ENCODE measurements at places on chromosomes 6 and 20.

DNA sequence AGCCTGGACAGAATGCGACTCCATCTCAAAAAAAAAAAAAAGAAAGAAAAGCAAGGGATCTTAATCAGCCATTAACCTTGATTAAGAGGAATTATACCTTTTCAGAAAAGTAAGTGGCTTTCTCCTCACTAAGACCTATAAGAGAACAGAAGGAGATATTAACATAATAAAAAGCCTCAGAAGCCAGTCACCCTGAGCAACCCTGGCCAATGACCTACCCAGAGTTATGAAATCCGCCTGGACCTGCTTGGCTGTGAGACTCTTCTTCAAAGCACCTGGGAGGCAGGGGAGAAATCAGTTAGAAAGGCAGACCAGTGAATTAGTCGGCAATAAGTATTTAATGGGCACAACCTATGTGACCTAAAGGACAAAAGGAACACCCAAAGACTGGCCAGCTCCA, 32.7 kb upstream of the C20orf203 start:
- no peak for DNase-seq

- DNase-seq = no peak
Measured at GRCh38 chr6:15090745-15091384, 155.0 kb upstream of the JARID2 start.

DNA sequence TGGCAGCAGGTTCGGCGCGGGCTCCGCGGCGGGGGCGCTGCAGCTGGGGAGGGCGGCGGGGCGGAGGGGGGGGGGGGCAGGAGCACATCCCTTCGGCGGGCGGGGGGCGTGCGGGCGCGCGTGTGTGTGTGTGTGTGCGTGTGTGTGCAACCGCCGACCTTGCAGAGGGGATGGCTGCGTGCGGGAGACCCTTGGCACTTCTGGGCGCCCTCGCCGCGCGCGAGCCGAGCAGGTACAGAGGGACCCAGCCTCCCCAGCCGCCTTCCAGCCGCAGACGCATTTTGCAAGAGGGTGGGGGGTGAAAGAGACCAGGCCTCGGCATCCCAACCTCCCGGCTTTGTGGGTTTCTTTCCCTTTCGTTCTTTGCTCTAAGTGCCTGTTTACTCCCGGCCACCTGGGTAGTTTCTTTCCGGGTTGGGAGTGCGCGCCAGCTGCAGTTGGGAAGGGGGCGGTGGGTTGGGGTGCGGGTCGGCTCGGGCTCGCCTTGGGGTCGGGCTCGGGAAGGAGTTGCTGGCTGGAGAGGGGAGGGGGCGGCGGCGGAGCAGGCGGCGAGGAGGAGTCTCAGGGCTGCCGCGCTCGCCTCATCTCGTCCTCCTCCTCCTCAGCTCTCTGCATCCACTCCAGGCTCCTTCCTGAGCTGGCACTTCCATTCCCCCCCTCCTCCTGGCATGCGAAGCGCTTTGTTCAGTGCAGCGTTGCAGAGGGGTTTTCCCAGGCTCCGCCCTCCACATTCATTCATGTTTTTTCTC, 620 bp downstream of the HIVEP1 start:
- no peak for DNase-seq

DNA sequence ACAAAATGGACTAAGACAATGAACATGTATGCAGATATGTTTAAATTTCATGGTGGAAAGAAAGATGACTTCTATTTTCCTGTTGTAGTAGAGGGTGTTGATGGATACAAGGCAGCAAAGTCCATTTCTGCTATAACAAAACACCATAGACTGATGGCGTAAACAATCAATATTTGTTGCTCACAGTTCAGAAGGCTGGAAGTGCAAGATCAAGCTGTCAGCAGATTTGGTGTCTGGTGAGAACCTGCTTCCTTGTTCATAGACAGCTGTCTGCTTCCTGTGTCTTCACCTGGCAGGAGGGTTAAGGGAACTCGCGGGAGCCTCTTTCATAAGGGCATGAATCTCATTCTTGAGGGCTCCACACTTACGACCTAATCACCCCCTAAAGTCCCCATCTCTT, 83.0 kb upstream of the ELOVL5 start:
- no peak for DNase-seq

DNA sequence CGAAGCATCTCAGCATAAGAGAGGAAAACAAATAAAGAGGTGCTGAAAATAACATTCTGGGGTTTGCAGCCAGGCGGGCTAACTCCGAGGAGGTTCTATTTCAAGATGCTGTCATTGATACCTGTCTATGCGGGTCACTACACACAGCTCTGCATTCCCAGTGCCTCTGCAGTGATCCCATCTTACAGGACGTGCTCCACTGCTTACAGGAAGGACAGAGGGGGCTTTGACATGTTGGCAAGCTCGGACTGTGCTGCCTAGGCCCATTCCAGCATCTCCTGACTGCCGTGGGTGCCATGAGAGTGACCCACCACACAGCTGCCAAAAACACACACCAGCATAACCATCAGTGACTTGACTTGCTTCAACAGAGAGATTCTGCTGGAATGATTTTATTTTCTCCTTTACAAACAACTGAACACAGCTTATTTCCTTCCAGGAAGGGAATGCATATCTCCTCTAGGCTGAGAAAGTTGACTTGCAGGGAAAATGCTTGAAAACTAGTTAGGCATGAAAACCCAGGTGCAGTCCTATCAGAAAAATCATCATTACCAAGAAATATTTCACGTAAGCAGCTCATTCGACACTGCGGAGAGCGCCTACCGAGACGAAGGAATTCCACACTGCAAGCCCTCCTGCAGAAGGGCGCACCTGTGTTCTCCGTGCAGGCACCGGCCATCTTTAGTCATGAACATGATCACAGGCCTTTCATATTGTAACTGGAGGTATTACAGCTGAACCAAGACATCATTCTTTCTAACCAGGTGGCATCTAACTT, 62.5 kb downstream of the RAMACL start:
- no peak for DNase-seq

GRCh38 chr6:155949256-155949655, 493.6 kb upstream of the NOX3 start:
- DNase-seq = no peak

- no peak for DNase-seq
Measured at GRCh38 chr6:101126501-101126900, 245.4 kb upstream of the ASCC3 start.

DNA sequence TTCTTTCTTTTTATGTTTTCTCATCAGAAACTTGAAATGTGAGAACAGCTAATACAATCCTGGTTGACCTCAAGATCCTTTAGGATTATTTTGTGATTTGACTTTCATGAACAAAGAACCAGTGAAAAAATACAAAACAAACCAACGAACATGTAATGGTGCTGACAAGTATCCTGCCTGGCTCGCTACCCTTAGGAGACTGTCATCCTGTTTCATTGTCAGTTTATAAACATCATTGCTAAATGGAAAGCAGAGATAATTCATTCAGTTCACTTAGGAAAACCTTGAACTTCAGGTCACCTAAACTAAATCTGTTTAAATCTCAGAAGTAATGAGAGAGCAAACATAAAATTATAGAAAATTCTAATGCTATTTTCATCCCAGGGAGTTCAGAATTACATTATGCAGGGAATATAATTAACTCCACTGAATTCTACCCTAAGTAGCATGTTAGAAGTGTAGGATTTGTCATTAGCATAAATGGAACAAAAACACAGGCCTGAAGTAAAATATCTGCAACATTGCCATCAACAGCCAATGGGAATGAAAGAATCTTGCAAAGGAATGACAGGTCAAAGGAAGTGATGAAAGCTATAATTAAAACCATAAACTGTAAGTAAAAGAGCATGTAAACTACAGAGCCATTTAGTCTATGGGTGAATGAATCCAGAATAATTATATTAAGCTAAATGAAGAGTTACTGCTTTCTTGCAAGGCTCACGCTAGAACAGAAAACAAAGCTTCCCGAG, 401.2 kb upstream of the MANEA start:
- DNase-seq = no peak

DNA sequence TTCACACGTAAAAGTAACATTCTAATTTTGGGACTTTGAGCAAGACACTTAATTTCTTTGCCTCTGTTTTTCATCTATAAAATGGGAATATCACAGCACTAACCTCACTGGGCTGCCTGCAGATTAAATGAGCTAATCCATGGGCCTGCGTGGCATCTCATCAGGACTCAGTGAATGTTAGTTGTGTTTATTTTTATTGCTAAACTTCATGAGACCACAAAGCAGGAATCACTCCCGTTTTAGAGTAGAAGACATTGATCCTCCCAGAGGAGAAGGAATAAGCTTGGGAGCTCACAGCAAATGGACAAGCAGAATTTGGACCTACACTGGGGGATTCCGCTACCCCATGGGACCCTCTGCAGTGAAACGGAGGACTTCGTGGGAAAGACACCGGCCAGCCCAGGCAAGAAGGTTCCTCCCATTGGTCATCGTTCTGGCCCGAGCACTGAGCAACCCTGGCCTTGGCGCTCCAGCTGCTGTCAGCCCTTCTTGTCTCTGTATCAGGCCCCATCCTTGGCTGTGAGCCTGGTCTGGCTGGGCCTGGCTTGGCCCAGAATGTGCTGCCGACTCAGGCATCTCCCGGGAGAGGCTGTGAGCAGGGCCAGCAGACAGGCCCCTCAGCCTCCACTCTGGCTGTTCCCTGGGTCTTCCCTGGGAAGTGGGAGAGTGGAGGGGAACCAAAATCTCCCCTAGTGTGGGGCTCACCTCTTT, 79.8 kb downstream of the NFATC2 start:
- peak; percentile 63 for DNase-seq

GRCh38 chr20:34907616-34908469, 31.4 kb downstream of the ACSS2 start:
- peak; percentile 11 for DNase-seq

GRCh38 chr6:39593646-39594045, 131.6 kb downstream of the KIF6 start:
- DNase-seq = no peak

DNA sequence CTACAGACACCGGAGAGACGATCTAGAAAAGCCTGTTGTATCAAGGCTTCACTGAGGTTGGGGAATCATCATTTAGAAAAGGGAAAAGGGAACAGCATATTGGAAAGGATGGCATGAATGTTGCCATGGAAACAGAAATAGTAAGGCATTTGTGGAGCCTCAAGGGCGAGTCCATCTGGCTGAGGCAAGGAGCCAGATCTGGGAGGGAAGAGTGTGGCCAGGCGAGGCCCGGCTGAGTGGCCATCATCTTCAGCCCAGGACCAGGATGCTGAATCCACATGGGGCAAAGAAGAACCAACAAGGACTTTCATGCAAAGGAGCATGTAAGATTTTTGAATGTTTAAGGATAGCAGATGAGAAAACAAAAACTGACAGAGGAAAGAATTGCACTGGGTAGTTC, 85.8 kb downstream of the MAP3K5 start:
- peak; percentile 16 for DNase-seq

- DNase-seq = no peak
Measured at GRCh38 chr20:4109307-4109940, 94.1 kb upstream of the RNF24 start.

GRCh38 chr6:50213146-50213545, 163.4 kb upstream of the DEFB112 start:
- no peak for DNase-seq

GRCh38 chr20:9241232-9241692, 172.4 kb downstream of the PLCB4 start:
- no peak for DNase-seq

DNA sequence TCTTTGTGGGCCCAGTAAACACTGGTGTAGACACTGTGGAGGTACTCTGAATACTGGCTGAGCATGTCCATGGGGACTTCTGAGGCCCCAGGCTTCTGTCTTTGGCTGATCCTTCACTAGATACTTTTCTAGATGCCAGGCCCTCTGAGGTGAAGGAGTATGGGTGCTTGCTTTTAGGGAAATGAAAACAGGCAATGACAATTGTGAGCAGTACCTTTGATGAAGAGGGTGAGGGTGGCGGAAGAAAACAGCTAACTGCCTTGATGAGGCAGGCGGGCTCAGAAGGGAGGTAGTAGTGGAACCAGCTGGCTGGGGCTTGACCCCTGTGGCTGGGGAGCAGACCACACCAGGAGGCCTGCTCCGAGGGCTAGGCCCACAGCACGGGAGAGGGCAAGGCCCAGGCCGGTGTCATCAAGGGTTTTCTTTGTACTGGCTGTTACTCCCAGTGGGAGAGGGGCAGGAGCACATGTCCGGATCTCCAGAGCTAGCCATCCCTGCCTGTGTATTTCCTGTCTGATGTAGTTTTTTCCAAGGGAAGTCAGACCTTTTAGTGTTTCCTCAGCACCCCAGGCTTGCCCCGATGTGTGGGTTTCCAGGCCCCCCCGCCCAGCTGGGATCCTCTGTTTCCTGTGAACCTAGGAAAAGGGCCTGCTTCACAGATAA, 3.9 kb downstream of the PLCG1 start:
- no peak for DNase-seq

DNA sequence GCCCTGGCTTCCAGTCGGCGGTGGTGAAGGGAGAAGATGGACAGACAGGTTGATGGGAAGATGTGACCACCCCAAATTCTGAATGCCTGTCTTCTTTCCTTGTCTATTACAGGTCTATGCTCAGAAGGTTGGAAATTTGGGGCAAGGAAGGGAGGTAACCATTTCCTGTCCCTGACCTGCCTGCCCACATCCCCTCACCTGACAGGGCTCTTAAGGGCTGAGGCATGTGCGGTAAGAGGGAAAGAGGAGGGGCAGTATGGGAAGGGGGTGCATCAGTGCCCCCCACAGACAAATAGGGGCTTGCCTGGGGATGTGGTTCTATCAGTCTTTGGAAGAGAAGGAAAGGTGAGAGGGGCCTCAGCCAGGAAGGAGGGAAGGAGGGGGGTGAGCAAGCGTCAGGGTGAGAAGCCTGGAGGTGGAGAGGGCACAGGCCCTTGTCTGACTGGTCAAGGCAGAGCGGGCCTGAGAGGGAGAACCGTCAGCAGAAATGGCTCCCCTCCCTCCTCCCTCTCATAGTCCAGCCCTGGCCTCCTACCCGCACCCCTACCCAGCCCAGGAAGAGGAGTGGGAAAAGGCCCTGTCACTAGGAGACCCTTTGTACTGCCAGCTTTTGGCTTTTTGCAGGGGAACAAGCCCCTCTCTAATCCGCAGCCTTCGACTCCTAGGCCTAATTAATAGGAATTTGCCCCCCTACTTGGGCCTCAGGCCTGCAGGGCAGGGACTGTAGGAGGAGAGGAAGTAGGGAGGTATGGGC, 104.4 kb upstream of the FOXP4 start:
- DNase-seq = no peak

- no peak for DNase-seq
Measured at GRCh38 chr6:168116438-168116974, 37.5 kb upstream of the FRMD1 start.

GRCh38 chr20:49513517-49513916, 31.0 kb upstream of the KCNB1 start:
- no peak for DNase-seq

DNA sequence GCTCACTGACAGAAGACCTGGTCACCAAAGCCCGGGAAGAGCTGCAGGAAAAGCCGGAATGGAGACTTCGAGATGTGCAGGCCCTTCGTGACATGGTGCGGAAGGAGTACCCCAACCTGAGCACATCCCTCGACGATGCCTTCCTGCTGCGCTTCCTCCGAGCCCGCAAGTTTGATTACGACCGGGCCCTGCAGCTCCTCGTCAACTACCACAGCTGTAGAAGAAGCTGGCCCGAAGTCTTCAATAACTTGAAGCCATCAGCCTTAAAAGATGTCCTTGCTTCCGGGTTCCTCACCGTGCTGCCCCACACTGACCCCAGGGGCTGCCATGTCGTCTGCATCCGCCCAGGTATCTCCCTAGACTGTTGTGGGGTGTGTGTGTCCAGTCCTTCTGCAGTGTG, 4.4 kb downstream of the TTPAL start:
- no peak for DNase-seq

GRCh38 chr20:57290178-57290484, 23.7 kb upstream of the BMP7 start:
- DNase-seq = no peak

- DNase-seq = no peak
Measured at GRCh38 chr20:24773751-24774201, 175.3 kb upstream of the CST7 start.
